ENCODE measurements at places on chromosomes 16 and 17.

DNA sequence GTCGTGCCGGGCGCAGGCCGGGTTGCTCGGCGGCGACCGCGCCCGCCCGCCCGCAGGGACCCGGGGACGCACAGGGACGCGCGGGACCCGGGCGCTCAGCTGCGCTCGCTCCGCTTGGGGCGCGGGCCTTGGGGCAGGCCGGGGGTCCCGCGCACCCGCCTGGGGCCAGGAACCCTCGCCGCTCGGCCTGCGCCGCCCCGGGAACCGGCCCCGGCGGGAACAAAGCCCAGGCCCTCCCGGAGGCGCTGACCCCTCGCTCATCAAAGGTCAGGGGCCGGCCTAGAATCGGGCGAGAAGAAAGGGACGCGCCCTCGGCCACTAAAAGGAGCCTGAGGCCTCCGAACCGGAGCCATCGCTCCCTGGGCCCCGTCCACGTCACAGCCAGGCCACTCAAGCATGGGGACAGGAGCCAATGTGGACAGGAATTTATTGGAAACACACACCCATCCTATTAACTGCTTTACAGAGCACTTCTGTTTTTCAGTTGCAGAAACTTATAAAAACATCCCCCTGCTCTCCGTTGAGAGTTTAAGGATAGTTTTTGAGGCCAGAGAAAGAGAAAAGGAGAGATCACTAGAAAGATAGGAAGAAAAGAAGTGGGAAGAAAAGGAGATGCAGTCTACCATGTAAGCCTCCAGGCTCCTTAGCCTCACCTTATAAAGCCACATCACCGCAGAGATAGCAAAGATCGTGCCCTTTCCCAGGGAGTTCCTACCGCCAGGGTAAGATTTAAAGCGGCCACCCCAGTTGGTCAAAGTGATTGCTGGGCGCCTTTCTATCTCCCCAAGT is 558 bp upstream of the ZFHX3 start:
- DNase-seq, result no peak

DNA sequence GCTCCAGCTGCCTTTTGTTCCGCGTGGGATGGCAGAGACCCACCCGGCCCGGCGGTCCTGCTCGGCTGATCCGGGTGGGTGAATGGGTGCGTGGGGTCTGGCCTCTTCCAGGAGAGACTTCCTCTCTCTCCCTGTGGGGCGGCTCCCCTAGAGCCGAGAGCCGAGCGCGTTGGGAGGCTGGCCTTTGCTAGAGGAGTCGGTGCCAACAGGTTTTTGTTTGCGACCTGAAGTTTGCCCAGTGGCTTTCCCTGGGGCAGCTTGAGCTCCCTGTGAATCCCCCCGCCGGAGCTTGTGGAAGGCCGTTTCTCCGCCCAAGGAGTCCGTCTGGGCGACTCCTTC is 970 bp downstream of the EPN2 start:
- peak; percentile 51 for DNase-seq

GRCh38 chr17:38464723-38465390 is 36.6 kb downstream of the ARHGAP23 start:
- peak; percentile 94 for DNase-seq

DNA sequence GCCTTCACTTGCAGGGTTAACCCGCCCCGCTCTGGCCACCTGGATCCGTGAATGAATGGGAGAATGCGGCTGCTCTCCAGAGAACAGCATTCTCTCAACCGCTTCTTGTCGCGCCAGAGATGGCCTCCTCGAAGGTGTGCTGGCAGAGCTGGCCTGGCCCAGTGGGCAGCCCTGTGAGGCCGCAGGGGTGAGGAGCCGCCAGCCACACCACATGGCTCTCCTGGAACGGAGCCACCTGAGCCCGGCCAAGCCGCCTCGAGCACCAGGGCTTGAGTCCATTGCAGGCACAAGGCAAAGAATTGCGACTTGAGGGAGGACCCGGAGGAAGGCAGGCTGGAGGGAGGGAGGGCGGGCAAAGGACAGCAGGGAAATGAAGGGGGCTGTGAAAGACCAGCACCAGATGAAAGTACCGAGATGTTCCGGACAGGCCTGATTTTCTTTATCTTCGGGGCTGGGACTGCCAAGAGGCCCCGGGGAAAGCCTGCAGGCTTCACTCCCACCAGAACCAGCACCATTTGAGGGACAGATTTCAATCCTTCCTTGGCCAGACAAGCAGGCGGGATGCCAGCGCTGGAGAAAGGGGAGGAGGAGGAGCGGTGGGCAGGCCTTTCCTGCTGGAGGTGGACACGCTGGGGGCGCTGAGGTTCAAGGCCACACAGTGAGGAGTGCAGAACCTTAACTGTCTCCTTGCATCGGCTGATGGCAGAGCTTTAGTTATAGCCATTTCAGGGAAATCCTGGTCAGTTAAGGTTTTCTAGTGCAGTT is 69.4 kb downstream of the MRC2 start:
- DNase-seq, result no peak

DNA sequence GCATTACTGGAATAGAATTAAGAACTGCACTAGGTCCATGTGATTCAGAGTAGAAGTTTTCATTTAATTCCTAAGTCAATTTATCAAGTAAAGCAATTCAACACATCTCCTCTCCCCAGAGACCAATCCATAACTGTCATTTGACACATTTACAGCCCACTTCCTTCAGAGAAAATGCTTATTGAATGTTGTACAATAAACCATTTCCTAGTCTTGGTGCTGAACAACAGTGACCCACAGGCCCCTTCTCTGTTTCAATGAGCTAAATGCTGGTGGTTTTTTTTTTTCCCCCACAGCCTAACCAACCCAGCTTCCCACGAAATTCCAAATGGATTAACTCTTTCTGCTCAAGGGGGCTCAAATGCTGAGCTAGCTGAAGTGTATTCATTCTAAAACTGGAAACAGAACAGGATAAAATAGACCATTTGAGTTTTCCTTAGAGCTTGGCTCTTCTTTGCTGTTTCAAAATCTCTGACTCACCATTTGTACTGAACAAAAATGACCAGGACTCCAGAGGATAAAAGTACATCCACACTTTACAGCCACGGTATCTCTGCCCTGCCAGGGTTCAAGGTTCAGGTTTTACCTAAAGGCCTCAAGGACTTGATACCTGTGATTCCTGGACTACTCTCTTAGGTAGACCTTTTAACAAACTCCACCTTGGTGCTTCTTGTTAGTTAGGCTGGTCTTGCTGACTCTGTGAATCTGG is 62.3 kb downstream of the TMEM100 start:
- no peak for DNase-seq

GRCh38 chr17:58913971-58914769 is 158.5 kb downstream of the PPM1E start:
- DNase-seq, result no peak

GRCh38 chr17:40320756-40321523 is 12.0 kb downstream of the RARA start:
- DNase-seq, result peak; percentile 67

DNA sequence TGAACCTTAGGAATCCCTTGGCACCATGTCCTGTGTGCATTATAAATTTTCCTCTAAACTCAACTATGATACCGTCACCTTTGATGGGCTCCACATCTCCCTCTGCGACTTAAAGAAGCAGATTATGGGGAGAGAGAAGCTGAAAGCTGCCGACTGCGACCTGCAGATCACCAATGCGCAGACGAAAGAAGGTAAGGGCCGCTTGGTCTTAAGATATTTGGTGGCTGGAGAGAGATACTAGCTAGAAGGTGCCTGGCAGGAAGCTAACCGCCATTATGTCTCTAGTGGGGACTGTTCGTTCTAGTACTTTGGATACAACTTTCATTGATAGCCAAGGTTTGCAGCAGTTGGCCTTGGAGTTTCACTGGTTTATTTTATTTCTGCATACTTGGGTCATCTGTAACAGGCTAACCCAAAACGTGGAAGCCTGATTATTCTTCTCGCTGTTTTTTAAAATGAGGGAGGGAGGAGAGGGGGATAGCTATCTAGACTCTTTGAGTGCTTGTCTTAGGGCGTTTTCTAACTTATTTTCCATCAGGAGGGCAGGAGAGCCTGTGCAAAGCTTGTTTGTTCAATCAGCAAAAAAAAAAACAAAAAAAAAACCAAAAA is 1.3 kb downstream of the RBBP6 start:
- no peak for DNase-seq

- no peak for DNase-seq
Measured at GRCh38 chr17:69643686-69644085, 229.2 kb downstream of the MAP2K6 start.

DNA sequence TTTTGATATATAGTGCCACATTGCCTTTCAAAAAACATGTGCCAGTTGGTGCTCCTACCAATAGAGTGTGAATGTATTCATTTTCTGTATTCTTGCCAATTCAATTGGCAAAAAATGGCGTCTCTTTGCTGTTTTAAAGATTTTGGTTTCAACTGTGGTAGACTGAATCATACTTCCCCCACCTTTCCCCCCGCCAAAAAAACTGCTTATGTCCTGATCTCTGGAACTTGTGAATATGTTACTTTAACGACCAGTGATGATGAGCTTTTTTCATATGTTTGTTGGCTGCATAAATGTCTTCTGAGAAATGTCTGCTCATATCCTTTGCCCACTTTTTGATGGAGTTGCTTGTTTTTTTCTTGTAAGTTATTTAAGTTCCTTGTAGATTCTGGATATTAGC is 325.1 kb upstream of the KCNJ16 start:
- DNase-seq, result no peak

DNA sequence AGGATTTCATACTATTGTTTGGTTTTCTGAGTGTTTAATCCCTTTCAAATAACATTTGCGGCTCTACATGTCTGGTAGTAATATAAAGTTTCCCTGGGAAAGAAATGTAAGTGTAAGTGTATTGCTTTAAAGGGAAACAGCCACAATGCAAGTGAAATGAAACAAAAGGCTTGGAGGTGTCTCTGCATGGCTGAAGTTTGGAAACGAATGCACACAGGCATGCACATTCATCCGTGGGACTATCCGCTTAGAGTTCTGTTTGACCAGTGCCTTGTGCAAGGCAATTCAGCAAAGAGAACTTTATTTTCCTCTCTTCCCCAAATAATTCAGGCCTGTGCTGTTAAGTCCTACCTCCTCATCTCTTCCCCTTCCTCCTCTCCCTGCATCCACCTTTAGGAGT is 56.1 kb upstream of the MRTFB start:
- no peak for DNase-seq

DNA sequence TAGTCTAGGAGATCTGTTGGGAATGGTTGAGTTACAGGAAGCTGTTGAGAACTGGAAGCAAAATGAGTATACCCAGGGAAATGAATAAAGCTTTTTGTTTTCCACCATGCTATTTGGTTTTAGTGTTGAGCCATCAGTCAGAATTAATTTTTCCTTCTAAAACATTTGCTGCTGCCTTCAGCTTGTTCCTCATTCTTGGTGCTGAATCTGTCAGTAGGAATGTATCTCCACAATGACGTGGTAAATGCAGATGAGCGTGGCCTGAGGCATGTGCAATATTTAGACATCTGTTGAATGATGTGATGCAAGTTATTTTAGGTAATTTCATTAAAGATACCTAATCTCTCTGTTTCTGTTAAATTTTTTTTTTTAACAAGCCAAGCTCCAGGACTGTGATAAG is 10.9 kb downstream of the HAPSTR1 start:
- DNase-seq, result no peak

GRCh38 chr17:28346746-28347246 is 10.5 kb downstream of the POLDIP2 start:
- DNase-seq, result no peak

GRCh38 chr17:19464031-19465026 is 53.3 kb downstream of the RNF112 start:
- no peak for DNase-seq

Measured in urothelium cell line (cell line).